ENCODE measurements at places on chromosomes 11 and 22.
A peak's percentile ranks its signal among the peaks of the same experiment; 100 is the strongest.

GRCh38 chr11:122004446-122004845 lies 111.6 kb downstream of the BLID start:
- DNase-seq, result no peak

DNA sequence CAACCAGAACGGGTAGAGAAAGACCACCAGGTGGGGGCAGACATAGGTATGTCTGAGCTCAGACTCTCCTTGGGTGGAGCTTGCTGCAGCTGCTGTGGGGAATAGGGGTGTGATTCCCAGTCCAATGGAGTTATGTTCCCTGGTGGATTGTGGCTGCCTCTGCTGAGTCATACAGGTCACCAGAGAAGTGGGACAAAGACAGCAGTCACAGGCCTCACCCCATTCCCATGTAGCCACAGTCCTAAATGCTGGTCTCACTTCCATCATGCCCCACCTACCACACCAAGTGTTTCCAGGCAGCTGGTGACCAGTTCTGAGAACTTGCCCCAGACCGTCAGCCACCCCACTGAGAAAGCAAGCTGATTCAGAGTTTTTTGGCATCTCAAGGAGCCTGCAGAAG lies 17.5 kb downstream of the OR52E5 start:
- DNase-seq, result no peak

GRCh38 chr22:46084943-46085827 lies 65.1 kb upstream of the PPARA start:
- no peak for DNase-seq

- no peak for DNase-seq
These were observed 150.1 kb upstream of the LRRC4C start for GRCh38 chr11:41609511-41609910.

DNA sequence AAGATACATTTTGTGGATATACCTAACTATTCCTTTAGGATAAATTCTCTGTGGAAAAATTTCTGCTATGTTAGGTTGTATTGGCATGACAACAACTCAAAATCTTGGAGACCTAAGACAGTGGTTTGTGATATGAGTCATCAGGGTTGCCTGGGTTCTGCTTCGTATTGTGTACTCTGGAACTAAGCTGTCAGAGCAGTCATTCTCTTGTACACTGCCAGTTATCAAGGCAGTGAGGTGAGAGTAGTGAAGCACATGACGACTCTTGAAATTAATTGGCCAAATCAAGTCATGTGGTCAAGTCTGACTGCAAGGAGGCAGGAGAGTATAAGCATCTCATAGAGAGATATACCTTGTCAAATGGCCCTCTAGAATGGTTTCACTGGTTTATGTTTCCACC lies 104.4 kb downstream of the FANCF start:
- DNase-seq, result no peak

DNA sequence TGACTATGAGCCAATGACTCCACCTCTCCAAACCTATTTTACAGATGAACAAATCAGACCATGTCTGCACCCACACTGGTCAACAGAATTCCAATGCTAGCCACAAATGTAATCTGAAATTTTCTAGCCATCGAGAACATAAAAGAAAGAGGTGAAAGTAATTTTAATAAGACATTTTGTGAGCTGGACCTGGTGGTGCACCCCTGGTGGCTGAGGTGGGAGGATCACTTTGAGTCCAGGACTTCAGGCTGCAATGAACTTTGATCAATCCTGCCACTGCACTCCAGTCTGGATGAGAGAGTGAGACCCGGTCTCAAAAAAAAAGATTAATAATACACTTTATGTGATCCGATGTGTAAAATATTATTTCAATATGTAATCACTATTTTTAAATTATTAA lies 9.4 kb upstream of the RNF185 start:
- DNase-seq, result no peak

DNA sequence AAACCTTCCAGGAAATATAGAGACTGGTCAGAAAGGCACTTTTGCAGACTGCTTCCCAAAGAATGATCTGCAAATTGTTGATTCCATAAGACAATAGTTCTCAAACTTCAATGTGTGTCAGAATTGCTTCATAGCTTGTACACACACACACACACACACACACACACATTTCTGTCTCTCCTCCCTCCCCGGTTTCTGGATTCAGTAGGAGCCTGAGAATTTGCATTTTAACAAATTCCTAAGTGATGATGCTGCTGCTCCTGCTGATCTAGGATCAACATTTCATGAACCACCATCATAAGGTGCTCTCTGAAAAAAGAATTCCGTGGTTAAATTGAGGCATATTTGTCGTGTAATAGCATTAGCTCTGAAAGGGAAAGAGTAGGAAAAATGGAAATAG lies 35.3 kb upstream of the FZD4 start:
- no peak for DNase-seq

GRCh38 chr11:74154620-74155281 lies 16.1 kb downstream of the C2CD3 start:
- no peak for DNase-seq

DNA sequence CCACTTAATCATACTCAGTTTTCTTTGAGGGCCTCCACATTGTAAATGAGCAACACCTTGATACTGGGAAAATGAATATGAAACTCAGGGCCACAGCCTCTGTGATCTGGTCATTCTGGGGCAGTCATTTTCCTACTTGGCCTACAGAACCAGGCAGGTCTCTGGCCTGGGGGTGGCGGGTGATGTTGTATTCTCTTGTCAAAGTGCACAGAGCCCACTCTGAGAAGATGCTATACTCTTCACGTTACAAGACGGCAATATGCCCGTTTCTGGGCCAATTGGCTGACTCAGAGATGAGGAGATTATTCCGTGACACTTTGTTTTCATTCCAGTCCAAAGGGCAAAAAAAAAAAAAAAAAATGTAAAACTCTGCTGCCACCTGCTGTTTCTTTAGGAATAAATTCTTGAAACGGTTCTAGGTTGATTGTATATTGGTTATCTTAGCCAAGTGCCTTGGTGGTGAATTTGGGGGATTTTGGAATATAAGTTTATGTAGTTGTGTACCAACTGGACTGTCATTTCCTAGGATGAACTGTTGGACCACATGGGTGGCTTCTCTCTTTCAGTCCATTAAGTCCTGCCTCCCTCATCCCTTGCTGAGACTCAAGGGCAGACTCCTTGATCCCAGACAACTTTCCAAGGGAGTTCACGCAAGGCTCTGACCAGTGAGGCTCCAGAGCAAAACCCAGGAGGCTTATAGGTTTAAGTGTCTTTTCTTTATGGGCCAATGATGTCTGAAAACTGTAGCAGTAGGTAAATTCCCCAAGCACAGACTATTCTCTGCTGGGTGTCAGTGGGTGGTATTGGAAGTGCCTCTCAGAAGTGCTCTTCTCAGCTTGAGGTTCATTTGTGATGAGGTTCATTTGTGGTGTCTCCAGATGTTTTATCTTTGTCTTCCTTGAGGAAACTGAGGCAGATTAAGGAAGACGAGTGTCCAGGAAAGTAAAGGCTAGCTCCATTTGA lies 18.2 kb downstream of the ADM start:
- DNase-seq, result no peak

DNA sequence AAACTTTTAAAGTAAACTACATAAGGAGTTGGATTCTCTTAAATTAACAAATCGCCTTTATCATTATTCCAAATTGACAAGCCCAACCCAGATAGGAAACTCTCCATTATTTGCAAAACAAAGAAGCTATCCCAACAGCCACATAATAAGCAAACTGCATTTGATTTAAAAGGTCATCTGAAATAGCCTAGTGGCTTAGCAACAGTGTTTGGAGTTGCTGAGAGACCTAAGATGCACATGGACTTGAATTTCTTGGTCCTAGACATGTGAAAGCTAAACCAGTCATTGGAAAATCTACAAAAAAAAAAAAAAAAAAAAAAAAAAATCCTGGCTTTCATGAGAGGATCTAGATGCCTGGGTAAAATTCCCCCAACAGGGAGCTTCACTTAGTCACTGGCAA lies 69.5 kb downstream of the PRCP start:
- DNase-seq, result no peak

DNA sequence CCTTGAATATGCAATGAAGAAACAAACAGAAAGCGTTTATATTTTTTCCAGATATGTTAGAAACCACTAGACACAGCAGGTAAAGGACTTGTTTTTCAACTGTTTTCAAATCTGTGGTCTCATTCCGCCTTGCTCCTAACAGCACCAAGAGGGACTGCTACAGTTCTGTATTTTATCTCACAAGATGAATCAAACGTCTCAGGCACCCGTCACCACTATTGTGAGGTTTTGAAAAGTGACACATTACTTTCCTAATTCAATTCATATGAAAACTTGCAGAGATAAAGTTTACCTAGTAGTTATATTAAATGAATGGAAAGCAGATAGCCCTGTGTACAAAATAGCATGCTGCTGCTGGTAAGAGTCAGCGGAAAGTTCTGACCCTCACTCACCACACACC lies 386.3 kb downstream of the ETS1 start:
- no peak for DNase-seq

DNA sequence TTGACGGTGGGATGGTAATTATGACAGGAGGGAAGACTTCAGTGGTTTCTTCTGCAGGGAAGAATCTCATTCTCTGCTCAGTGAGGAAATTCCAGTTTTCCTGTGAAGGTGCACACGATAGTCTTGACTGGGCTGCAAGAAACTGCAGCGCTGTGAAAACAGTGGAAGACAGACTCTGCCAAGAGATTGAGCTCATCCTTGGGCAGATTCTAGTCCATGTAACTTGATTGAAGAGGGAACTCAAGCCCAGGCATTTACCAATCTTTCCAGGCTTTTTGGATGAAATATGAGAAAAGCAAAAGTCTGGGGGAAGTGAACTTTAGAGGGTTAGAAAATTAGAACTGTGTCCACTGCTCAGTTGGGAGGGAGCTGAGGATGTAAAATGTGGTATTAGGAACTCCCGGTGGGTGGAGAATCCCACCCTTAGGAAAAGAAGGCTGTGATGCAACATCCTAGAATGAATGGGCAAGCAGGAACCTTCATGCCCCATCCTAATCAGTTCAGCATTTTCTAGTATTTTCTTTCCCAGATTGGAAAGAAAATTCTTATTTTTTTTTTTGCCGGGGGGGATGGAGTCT lies 212.6 kb downstream of the DBX1 start:
- no peak for DNase-seq

GRCh38 chr11:128868841-128869671 lies 2.0 kb upstream of the KCNJ1 start:
- no peak for DNase-seq

- no peak for DNase-seq
These were observed 79.2 kb downstream of the DHCR7 start for GRCh38 chr11:71368966-71369365.

- DNase-seq, result no peak
These were observed 393.0 kb upstream of the KIRREL3 start for GRCh38 chr11:127393460-127393997.

DNA sequence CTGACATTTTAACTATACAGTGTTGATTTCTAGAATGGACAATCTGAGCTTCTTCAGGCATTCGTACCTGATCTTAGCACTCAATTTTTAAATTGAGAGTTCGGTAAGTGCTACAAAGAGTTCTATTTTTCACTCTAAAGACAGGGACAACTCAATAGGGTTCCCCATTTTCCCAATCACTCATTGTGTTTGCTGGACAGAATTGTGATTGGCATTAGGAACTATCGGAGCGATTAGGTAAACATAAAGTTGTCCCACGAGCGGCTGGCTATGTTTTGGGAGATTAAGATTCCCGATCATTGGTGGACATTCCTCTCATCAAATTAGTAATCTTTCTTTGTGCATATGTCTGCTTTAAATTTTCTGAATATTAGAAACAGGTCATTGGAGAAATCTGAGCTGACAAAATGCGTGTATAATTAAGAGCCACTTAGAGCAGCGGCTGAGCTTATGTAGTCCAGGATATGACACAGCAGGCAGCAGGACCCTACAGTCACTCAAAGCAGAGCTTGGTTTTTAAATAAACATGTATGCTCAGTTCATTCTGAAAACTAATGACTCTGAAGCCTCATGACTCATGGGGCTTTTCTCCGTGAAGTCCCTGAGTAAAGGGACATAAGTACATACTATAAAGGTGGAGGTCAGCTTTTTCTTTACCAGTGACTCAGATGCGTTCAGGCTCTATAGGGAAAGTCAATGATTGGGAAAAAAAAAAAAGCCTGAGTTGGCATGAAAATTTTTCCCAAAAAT lies 109.4 kb downstream of the GRIA4 start:
- no peak for DNase-seq

DNA sequence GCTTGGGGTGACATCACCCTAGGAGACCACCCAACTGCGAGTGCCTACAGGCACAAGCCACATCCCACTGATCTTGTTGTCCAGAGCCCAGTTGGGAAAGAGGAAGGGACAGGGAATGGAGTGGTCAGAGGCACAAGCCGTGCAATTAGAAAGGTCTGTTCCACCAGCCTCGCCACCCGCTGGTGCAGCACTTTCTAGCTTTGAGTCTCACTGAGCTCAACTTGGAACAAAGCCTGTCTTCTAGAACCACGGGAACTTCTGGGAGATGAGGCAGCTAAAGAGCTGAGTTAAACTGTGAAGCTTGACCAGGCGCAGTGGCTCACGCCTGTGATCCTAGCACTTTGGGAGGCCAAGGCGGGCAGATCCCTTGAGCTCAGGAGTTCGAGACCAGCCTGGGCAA lies 29.3 kb downstream of the TPBGL start:
- DNase-seq, result no peak

GRCh38 chr11:82557274-82557673 lies 176.4 kb downstream of the FAM181B start:
- DNase-seq, result no peak

DNA sequence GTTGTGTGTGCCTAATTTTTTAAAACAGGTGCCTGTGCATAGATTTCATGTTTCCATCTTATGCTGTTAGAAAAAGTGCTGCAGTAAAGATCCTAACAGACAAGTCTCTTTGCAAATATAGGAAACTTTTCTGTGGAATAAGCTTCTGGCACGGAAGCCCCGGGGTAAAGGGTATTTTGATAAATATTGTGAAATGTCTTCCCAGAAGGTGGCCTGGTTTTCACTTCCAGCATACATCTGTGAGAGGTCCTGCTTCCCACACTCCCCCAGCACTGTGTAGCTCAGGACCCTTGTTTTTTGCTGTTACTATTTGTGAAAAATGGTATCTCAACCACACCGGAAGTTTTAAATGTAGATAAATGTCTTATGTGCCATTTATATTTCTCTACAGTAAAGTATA lies 14.5 kb downstream of the ST3GAL4 start:
- no peak for DNase-seq

DNA sequence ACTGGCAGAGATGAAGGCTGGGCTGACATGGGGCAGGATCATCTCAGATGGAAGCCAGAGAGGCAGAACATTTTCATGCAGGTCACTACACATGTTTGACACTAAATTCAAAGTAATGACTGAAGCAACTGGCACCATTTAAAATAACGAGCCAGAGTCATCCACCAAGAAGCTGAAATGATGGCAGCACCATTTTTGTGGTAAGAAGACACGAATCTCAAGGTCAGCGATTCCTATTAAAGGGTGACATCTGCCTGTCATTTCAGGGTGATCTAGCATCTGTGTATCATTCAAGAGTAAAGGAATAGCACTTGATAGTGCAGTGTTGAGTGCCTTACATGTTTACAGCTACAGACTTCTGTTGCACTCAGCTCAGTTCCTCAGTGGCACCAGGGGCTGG lies 113.4 kb upstream of the C11orf87 start:
- no peak for DNase-seq

GRCh38 chr11:122882857-122883645 lies 492 bp downstream of the JHY start:
- peak; percentile 29 for DNase-seq

Measured in nucleus accumbens (tissue), 56 donors.